ENCODE measurements at places on chromosomes 3 and 15.

DNA sequence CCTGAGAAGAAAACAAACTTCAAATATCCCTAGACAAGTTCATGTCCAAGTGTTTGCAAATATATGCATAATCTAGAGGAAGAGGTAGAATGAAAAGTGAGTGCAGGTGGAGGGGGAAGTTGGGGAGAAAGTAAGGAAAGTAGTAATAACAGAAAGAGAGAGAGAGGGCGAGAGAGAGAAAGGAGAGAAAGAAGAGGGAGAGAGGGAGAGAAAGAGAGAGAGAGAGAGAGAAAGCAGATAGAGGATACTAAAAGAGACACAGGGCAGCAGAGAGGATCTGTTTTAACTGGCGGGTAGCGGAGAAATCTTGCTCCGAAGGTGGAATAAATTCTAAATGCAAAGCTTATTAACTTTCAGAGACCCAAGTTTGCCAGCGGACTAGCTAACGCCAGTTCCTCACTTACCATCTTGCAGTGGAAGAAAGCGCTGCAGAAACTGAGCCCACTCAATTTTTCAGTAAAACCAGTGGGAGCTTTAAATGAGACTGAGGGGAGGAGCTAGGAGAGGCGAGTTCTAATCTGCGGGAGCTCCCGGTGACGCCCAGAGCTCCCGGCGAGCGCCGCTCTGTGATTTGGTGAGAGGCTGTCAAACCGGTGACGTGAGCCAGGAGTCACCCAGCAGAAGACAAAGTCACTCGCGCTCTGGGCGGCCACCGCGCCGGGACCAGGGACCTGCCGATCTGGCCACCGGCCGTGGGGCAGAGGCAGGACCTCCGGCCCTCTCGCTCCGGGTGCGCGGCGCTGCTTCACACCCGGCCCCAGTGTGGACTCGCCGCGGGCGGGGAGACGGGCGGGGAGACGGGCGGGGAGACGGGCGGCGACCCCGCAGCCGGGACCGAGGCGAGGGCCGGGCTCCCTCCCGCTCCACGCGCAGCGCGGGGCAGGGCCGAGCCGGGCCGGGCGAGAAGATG, at the start of gene GMNC:
GMNC (minus strand) TSS at position 486 of the 910 bp plus-strand sequence; CDS start at position 407, 79 bp downstream.
- peak; percentile 69 for DNase-seq

GRCh38 chr15:82999426-82999825, 12.0 kb downstream of the C15orf40 start:
- DNase-seq = no peak

GRCh38 chr3:184373422-184373821, 4.6 kb downstream of the THPO start:
- no peak for DNase-seq

GRCh38 chr3:43523454-43524053, 98.3 kb downstream of the ANO10 start:
- DNase-seq = peak; percentile 16

- peak; percentile 80 for DNase-seq
Observed at GRCh38 chr15:48627260-48627940, 18.1 kb downstream of the FBN1 start.

Measured in fibroblast of skin of right biceps (primary cell).